Activated T-helper 17 cell treated with anti-CD3 and anti-CD28 coated beads, Interleukin-2, amount 50 U/mL, for 72 hours (primary cell): ENCODE measurements at places on chromosomes 2 and 18. TPM values are rescaled to one million over a fixed set of nuclear protein-coding genes. Genes with fewer than 3 reads are reported as not detected.

The ABCB11 gene
- not detected for total RNA-seq

The KHK gene
- total RNA-seq = 5.9 TPM

The PDK1 gene
- 43.9 TPM for total RNA-seq

The CMPK2 gene
- 2.6 TPM for total RNA-seq

The OR6B2 gene
- total RNA-seq = not detected

The EDAR gene
- not detected for total RNA-seq

The COL3A1 gene
- total RNA-seq = 0.64 TPM

The HNMT gene
- total RNA-seq = not detected

The C2orf72 gene
- 0.48 TPM for total RNA-seq

The REEP1 gene
- 0.11 TPM for total RNA-seq

The RNPEPL1 gene
- total RNA-seq = 27.2 TPM

The RUFY4 gene
- total RNA-seq = 0.19 TPM

The C2orf15 gene
- 1.9 TPM for total RNA-seq

The EVA1A gene
- not detected for total RNA-seq

The UBXN4 gene
- 122 TPM for total RNA-seq

The SULT1C4 gene
- not detected for total RNA-seq

The ADAM23 gene
- total RNA-seq = 2.2 TPM

The ANKRD62 gene
- not detected for total RNA-seq

The GPR45 gene
- not detected for total RNA-seq

The LIPG gene
- not detected for total RNA-seq

The SAG gene
- 1.7 TPM for total RNA-seq

The CDK15 gene
- total RNA-seq = not detected

The C2orf68 gene
- total RNA-seq = 32.5 TPM

The KLHL29 gene
- total RNA-seq = 0.56 TPM

The INHA gene
- total RNA-seq = not detected

The IL1R1 gene
- total RNA-seq = 68.1 TPM
